Activated naive CD8-positive, alpha-beta T cell treated with anti-CD3 and anti-CD28 coated beads for 36 hours (primary cell): ENCODE measurements at places on chromosomes 2 and 18.
A peak's percentile ranks its signal among the peaks of the same experiment; 100 is the strongest.

- DNase-seq, result no peak
- H3K36me3 ChIP-seq, result no peaks in the 10 kb centered on the region
- no peak overlapping the region for H3K27ac ChIP-seq
Measured at GRCh38 chr18:79657342-79657996, 22.1 kb upstream of the CTDP1 start.

GRCh38 chr2:226059961-226060627, 660.6 kb downstream of the NYAP2 start:
- no peaks in the 10 kb centered on the region for H3K36me3 ChIP-seq
- H3K27me3 ChIP-seq, result peaks cover 7% of the 10 kb centered on the region
- no peak for DNase-seq
- H3K4me3 ChIP-seq, result no peak overlapping the region
- no peaks in the 10 kb centered on the region for H3K4me1 ChIP-seq
- H3K27ac ChIP-seq, result no peak overlapping the region

DNA sequence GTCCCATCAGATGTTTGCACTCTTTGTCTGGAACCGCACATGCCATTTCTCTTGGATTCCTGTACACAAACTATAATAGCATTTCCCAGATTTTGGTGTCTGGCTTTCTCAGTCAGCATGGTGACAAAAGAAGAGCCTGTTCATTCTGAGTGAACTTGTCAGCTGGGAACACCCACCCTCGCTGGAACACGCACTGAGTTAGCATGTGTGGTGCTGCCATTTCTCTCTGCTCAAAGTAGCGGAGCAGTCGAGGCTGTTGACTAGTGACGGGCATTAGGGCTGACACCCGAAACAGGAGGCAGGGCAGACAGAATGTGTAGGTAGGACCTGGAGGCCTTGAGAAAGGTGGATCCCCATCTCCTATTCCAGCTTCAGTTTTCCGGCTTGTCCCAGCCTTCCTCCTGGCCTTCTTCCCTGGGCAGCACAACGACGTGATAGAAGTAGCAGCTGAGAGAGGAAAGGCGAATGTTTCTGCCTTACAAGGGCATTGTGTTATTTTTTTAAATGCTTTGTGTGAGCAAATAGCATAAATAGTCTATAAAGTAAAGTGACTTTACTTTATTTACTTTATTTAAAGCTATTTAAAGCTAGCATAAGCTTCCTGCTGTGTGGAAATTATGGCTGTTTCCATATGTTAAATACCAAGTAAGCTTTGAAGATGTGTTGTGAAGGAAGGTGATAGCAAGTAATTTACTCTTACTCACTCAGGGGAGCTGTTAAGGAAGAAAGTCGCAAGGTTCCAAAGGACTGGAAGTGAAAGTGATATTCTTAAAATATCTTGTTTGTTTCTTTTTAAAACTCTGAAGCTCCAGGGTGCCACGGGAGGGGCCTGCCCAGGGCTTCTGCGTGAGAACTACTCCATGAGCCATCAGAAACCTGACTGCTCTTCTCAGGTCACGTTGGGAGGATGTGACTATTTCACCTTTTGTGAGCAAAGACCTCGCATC, 272.6 kb downstream of the NEDD4L start:
- H3K4me1 ChIP-seq, result peaks cover 29% of the 10 kb centered on the region
- no peaks in the 10 kb centered on the region for H3K27me3 ChIP-seq
- no peak overlapping the region for H3K4me3 ChIP-seq
- H3K27ac ChIP-seq, result peak overlapping the region; percentile 49

GRCh38 chr18:61245276-61245675, 88.0 kb upstream of the CDH20 start:
- H3K36me3 ChIP-seq, result no peaks in the 10 kb centered on the region
- no peaks in the 10 kb centered on the region for H3K4me1 ChIP-seq
- H3K4me3 ChIP-seq, result no peak overlapping the region
- no peaks in the 10 kb centered on the region for H3K27me3 ChIP-seq
- DNase-seq, result no peak
- H3K27ac ChIP-seq, result no peak overlapping the region

DNA sequence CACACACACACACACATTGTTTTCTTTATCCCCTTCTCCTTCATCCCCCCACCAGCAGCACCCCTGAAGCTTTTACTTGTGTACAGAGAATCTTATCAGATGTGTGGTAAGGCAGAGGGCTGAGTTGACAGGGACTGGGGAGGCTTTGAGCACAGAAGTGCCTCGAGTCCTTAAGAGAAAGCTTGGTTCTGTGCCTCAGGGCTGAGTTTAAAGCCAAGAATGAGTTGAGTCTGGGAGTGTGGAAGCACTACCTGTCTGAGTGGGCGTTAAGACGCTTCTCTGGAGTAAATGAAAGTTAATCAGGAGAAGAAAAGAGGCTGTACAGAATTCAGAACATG, 2.7 kb downstream of the ID2 start:
- DNase-seq, result peak; percentile 29
- H3K27ac ChIP-seq, result peak overlapping the region; percentile 79
- H3K27me3 ChIP-seq, result peaks cover 7% of the 10 kb centered on the region
- H3K4me1 ChIP-seq, result peaks cover 26% of the 10 kb centered on the region
- peak overlapping the region; percentile 75 for H3K4me3 ChIP-seq

- no peaks in the 10 kb centered on the region for H3K4me1 ChIP-seq
- H3K27me3 ChIP-seq, result peaks cover 5% of the 10 kb centered on the region
- no peak overlapping the region for H3K27ac ChIP-seq
- DNase-seq, result no peak
- H3K4me3 ChIP-seq, result no peak overlapping the region
- H3K36me3 ChIP-seq, result no peaks in the 10 kb centered on the region
Measured at GRCh38 chr2:176969642-176970359, 242.8 kb upstream of the HNRNPA3 start.

GRCh38 chr2:180890781-180891180, 89.6 kb upstream of the UBE2E3 start:
- no peak for DNase-seq
- H3K4me3 ChIP-seq, result no peak overlapping the region
- no peaks in the 10 kb centered on the region for H3K27me3 ChIP-seq
- no peaks in the 10 kb centered on the region for H3K4me1 ChIP-seq
- H3K27ac ChIP-seq, result no peak overlapping the region
- no peaks in the 10 kb centered on the region for H3K36me3 ChIP-seq

DNA sequence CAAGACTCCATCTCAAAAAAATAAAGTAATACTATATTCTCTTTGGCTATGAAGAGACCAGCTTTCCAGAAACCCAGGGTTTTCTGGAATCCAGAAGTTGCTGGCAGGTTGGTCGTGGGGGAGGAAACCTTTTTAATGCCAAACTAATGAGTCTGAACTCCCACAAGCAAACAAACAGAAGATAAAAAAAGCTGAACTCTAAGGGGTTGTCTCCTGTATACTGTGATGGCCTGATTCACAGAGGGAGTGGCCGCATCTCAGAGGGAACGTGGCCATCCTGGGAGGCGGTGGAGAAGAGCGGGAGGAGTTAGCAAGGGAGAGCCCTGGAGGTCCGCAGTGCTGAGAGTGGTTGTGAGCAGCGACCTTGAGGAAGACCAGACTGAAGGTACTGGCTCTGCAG, 36.1 kb downstream of the LIMS1 start:
- DNase-seq, result no peak
- no peak overlapping the region for H3K4me3 ChIP-seq
- no peaks in the 10 kb centered on the region for H3K27me3 ChIP-seq
- H3K27ac ChIP-seq, result no peak overlapping the region
- H3K36me3 ChIP-seq, result no peaks in the 10 kb centered on the region

- peaks cover 36% of the 10 kb centered on the region for H3K4me1 ChIP-seq
- H3K27me3 ChIP-seq, result peaks cover 40% of the 10 kb centered on the region
- peaks cover 3% of the 10 kb centered on the region for H3K36me3 ChIP-seq
- peak; percentile 18 for DNase-seq
- H3K27ac ChIP-seq, result peak overlapping the region; percentile 5
Measured at GRCh38 chr2:42792087-42792582, 248 bp downstream of the HAAO start.

DNA sequence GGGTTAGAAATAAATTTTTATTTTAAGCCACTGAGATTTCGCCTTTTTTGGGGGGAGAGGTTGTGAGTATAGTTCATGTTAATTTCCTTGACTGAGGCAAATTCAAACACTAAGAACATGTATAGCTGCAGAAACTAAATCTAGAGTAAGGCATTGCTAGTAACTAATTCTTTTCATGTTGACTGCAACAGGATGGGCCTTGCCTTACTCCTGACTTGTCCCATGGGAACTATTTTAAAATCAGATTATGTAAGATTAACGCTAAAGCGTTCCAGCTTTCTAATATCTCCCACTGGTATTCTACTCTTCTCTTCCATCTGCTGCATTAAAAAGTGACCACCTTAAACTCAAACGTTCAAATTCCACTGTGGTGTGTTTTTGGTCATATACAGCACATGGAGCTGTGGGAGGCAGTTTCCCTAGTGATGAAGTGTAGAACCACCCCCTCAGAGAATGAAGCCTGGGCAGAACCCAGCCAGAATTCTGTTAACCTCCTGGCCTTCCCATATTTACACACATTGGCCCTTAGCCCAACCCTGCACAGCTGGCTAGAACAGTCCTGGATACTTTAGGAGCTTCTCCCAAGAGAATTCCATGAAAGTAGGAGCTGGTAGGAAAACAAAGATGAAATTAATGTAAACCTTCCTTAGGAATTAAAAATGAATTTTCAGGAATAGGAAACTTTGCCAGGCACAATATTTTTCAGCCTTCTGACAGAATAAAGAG, 687.8 kb downstream of the SLC4A3 start:
- H3K27me3 ChIP-seq, result no peaks in the 10 kb centered on the region
- no peaks in the 10 kb centered on the region for H3K4me1 ChIP-seq

GRCh38 chr2:157363612-157364101, 38.0 kb upstream of the ERMN start:
- peaks cover 61% of the 10 kb centered on the region for H3K36me3 ChIP-seq
- H3K27me3 ChIP-seq, result no peaks in the 10 kb centered on the region
- H3K4me1 ChIP-seq, result peaks cover 43% of the 10 kb centered on the region
- DNase-seq, result no peak
- peak overlapping the region; percentile 55 for H3K27ac ChIP-seq
- no peak overlapping the region for H3K4me3 ChIP-seq

DNA sequence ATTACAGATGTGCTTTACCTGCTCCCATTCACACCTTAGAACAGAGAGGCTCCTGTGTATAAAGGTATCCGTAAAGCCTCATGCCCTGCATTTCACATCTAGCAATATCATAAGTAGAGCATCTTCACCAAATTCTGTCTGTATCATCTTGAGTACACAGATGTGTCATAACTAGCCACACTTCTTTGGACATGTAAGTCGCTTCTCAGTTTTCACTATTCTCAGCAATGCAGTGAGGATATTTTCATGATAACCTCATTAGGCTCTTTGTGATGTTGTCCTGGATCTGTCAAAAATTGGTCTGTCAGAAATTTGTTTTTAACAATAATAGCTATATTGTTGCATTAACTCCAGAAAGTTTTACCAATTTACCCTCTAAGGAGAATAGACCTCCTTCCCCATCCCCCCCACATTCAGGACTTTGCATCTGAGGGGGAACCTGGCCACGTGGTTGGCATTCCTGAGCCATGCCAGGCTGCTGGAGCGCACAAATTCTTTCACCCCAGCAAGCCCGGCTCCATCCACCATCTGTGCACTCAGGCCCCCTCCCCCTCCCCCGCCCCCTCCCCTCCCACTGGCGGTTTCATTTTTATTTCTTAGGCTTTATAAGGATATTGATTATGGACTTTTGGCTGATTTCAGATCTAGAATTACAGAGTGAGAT, 34.1 kb downstream of the AGAP1 start:
- no peaks in the 10 kb centered on the region for H3K4me1 ChIP-seq
- H3K27me3 ChIP-seq, result peaks cover 6% of the 10 kb centered on the region
- no peak overlapping the region for H3K4me3 ChIP-seq
